ENCODE measurements at places on chromosomes 13 and 19. TPM values are rescaled to one million over a fixed set of nuclear protein-coding genes. Genes with fewer than 3 reads are reported as not detected.

- DNase-seq = no peak
Measured at GRCh38 chr13:40170982-40171381, 495.5 kb downstream of the FOXO1 start.

DNA sequence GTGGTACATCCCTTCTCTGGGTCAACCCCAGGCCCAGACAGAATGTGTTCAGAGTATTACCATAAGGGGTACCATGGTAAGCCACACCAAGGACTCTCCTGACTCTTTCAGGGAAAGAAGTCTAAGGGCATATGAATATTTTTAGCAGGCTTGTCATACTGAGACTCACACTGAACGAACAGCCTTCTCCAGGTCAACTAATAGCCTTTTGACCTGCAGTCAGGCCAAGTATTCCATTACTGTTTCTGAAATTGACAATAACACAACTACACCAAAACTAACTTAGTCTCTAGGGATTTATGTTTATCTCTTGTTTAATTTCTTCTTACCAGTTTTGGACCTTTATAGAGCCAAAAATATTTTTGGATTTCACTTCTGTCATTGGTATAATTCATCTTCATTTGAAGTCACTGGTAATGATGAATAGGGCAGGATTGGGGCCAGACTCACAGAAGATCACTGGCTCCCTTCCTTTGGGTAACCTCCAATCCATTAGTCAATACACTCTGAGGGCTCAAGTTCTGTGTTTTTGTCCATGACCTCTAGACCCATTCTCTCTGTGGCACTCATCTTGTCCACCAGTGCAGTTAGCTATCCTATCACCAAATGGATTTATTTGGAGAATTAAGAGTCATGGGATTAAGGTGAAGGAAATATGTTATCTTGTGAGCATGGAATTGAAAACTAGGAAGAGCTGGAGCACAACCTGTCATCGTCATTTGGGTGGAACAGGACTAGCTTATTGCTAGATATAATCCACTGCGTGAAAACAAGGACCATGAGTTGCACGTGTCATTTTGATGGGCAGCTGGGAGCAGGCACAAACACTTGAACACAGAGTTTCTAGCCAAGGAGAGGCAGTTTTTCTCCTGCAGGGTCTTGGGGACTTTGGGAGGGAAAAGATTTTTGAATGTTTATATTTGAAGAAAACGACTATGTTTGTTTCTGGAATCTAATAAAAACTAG, 313.3 kb downstream of the DCLK1 start:
- DNase-seq = no peak

DNA sequence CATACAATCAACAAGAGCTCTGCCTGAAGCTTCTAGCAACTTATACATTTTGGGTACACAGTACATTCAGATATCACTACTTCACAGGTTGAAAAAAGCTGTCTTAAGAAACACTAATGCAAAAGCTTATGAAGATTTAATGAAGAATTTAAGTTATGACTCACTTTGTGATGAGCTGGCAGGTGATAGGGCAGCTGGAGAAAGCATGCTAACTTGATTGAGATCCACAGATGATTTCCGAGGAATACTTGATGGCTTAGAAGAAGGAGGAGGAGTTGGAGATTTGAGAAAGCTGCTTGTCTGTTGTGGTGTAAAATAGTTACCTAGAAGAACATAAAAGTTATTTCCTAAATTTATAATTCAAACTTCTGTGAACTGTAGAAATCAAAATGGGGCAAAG, 23.3 kb downstream of the EXOSC8 start:
- DNase-seq = no peak

GRCh38 chr19:47615230-47615629, 6.3 kb downstream of the BICRA start:
- DNase-seq = no peak

The PRTN3 gene
- total RNA-seq = 1.5 TPM

The CGB5 gene
- total RNA-seq = not detected

GRCh38 chr19:10677751-10678150, 23.5 kb upstream of the QTRT1 start:
- DNase-seq = no peak

GRCh38 chr13:63367522-63368198, 1952.0 kb upstream of the PCDH20 start:
- DNase-seq = no peak
